Ovary (tissue), 10 donors: ENCODE measurements at places on chromosomes 3 and 15. TPM values are rescaled to one million over a fixed set of nuclear protein-coding genes. Genes with fewer than 3 reads are reported as not detected.

Gene TERB2
- total RNA-seq, result not detected

Gene CLDN18
- not detected for total RNA-seq

DNA sequence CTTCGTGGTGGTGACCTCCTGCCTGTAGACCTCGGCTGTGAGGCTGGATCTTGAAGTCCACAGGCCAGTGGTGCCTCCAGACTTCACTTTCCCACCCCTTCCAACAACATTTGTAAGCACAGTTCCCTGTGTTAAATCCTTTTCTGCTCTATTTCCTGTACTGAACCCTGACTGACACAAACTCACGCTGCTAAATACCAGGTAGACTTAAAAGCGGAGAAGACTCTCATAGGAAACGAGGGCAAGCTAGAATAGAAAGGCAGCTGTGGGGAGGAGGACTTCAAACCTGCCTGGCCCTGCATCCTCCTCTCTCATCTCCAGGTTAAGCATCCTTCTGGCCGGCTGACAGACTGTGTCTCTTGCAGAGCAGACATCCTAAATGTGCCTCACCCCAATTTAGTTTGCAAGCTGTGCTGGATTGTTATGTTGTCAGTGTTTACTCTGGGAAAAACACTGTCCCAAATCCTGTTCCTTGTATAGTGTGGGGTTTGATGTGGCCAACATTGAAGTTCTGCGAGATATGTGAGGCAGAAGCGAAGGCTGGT lies 58.5 kb upstream of the LARS2 start:
- no peaks in the 10 kb centered on the region for H3K36me3 ChIP-seq
- no peaks in the 10 kb centered on the region for H3K4me1 ChIP-seq
- H3K27me3 ChIP-seq, result no peaks in the 10 kb centered on the region
- H3K27ac ChIP-seq, result no peak overlapping the region
- no peak for DNase-seq
- H3K4me3 ChIP-seq, result no peak overlapping the region

GRCh38 chr3:42214064-42214463 lies 51.9 kb downstream of the CCK start:
- no peak for DNase-seq
- no peak overlapping the region for H3K4me3 ChIP-seq
- H3K4me1 ChIP-seq, result no peaks in the 10 kb centered on the region

DNA sequence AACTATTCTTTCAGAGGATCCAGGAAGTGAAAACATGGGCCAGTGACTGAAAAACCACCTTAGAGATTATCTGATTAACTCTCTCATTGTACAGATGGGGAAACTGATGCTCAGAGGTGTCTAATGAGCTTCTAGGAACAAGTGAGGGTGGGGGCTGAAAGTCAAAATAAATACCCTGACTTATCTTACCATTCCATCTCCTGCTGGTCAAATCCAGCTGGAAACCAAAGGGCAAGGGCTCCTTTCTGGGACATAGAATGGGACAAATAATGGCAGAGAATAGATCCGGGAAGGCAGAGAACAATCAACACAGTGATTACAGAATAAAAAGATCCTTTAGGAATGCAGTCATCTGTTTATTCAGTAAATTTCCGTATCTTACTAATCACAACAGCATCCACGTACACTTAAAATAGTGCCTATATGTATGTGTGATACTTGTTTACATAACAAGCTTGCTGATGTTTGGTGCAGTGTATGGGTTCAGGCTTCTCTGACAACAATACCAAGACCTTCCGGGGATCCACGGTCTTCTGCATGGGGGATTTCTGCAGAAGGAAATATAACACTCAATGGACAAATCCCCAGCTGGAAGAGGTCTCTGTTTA lies 173.2 kb downstream of the THSD4 start:
- no peak for DNase-seq
- H3K27ac ChIP-seq, result no peak overlapping the region
- H3K36me3 ChIP-seq, result no peaks in the 10 kb centered on the region
- H3K4me3 ChIP-seq, result no peak overlapping the region
- H3K27me3 ChIP-seq, result no peaks in the 10 kb centered on the region

Gene HDDC3
- 12.4 TPM for total RNA-seq

- H3K27me3 ChIP-seq, result no peaks in the 10 kb centered on the region
- DNase-seq, result no peak
- no peak overlapping the region for H3K4me3 ChIP-seq
- H3K4me1 ChIP-seq, result no peaks in the 10 kb centered on the region
These were observed 4.6 kb downstream of the MYH15 start for GRCh38 chr3:108505811-108506210.

DNA sequence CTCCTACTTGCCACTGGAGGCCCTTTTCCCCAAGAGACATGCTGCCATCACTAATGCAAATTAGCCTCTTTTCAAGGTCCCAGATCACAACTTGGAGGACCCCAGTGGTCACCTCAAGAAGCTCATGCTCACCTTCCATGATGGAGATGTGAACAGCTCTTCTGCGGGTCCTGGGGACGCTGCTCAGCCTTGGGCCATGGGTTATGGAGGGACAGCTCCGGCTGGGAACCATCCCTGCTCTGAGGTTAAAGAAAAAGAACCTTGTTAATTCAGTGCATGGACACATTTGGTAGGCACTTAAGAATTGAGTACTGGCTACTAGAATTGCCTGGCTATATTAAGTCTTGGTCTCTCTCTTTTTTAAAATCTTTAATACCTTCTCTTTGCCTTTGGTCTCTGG lies 56.8 kb downstream of the WDR76 start:
- H3K4me1 ChIP-seq, result no peaks in the 10 kb centered on the region
- no peak for DNase-seq
- no peak overlapping the region for H3K4me3 ChIP-seq
- no peaks in the 10 kb centered on the region for H3K27me3 ChIP-seq

- no peak overlapping the region for H3K27ac ChIP-seq
- no peaks in the 10 kb centered on the region for H3K27me3 ChIP-seq
- no peaks in the 10 kb centered on the region for H3K36me3 ChIP-seq
- DNase-seq, result no peak
- no peaks in the 10 kb centered on the region for H3K4me1 ChIP-seq
These were observed 599.2 kb upstream of the ROBO1 start for GRCh38 chr3:80366808-80367548.

Gene MME
- total RNA-seq, result 2.1 TPM

DNA sequence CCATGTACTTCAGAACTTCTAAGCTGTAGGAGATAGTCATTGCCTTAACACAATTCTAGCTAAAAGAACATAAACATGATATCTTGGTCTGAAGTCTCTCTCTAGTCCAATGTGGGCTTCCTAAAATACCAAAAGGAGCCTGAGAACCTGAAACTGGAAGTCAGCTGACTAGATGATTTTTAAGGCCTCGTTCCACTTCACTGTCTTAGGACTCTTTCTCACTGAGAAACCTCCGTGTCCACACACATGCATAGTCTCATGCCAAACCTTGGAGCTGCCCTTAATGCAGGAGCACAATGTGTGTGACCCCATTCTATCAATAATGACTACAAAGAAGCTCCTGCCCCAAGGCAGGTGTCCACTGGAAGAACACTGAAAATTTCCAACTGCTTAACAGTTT lies 87.7 kb downstream of the ETFA start:
- no peaks in the 10 kb centered on the region for H3K36me3 ChIP-seq
- no peaks in the 10 kb centered on the region for H3K27me3 ChIP-seq
- no peak overlapping the region for H3K4me3 ChIP-seq
- DNase-seq, result no peak
- H3K27ac ChIP-seq, result no peak overlapping the region

Gene SEC22A
- total RNA-seq, result 21.7 TPM

DNA sequence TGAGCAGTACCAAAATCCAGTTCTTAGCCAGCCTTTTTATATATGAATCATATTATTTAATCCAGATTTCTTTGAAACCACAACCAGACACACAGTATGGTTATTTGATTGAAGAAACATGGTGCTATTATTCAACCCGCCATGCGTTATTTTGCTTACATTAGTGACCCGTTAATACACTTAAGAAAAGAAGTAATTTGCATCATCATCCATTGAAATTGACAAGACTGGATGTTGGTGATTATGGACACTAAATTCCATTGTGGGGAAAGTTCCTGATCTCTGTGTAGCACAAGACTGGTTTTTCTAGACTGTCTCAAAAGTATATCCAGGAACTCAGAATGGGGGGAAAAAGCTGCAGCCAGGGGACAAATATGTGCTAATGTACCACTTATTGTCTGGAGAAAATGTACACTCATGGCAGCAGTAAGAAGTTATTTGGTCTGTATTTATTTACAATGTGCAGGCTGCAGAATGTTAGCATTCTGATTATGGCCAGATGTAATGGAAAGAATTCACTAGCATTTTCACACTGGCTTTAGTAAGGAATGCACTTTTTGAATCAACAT lies 80.3 kb downstream of the FILIP1L start:
- no peak for DNase-seq
- no peak overlapping the region for H3K4me3 ChIP-seq
- no peak overlapping the region for H3K27ac ChIP-seq
- no peaks in the 10 kb centered on the region for H3K27me3 ChIP-seq

DNA sequence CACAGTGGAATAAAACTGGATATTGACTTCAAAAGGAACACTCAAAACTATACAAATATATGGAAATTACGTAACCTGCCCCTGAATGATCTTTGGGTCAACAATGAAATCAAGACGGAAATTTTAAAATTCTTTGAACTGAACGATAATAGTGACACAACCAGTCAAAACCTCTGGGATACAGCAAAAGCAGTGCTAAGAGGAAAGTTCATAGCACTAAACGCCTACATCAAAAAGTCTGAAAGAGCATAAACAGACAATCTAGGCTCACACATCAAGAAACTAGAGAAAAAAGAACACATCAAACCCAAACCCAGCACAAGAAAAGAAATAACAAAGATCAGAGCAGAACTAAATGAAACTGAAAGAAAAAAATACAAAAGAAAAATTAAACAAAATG lies 46.6 kb downstream of the DNAAF4 start:
- no peaks in the 10 kb centered on the region for H3K4me1 ChIP-seq
- no peaks in the 10 kb centered on the region for H3K27me3 ChIP-seq
- no peak overlapping the region for H3K4me3 ChIP-seq
- no peaks in the 10 kb centered on the region for H3K36me3 ChIP-seq
- DNase-seq, result no peak
- H3K27ac ChIP-seq, result no peak overlapping the region

DNA sequence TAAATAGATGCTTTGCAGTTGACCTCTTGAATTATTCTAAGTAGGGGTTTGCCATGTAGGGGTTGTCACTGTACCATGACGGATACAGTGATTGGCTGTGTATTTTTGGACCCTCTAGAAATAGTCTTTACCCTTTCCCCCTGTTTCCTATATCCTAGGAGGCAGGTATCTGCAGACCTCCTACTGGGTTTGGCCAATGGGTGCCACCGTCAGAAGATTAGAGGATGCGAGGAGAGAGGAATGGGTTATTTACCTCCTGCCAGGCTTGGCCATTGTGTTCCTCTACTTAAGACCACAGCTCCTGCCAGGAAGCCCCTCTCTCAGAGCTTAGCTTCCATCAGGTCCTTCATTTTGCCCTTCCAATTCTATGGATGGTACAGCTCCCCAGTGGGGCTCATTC lies 40.2 kb upstream of the CLRN1 start:
- no peak overlapping the region for H3K27ac ChIP-seq
- H3K36me3 ChIP-seq, result no peaks in the 10 kb centered on the region
- H3K4me3 ChIP-seq, result no peak overlapping the region

- no peak for DNase-seq
- H3K27me3 ChIP-seq, result no peaks in the 10 kb centered on the region
- no peak overlapping the region for H3K27ac ChIP-seq
- no peak overlapping the region for H3K4me3 ChIP-seq
These were observed 6.8 kb upstream of the ANKRD28 start for GRCh38 chr3:15804553-15805095.
